ENCODE measurements at places on chromosomes 16 and 17.

- no peak for DNase-seq
Measured at GRCh38 chr16:66525396-66526180, 24.3 kb downstream of the TK2 start.

GRCh38 chr17:74520790-74521480, 10.3 kb downstream of the CD300LB start:
- no peak for DNase-seq

DNA sequence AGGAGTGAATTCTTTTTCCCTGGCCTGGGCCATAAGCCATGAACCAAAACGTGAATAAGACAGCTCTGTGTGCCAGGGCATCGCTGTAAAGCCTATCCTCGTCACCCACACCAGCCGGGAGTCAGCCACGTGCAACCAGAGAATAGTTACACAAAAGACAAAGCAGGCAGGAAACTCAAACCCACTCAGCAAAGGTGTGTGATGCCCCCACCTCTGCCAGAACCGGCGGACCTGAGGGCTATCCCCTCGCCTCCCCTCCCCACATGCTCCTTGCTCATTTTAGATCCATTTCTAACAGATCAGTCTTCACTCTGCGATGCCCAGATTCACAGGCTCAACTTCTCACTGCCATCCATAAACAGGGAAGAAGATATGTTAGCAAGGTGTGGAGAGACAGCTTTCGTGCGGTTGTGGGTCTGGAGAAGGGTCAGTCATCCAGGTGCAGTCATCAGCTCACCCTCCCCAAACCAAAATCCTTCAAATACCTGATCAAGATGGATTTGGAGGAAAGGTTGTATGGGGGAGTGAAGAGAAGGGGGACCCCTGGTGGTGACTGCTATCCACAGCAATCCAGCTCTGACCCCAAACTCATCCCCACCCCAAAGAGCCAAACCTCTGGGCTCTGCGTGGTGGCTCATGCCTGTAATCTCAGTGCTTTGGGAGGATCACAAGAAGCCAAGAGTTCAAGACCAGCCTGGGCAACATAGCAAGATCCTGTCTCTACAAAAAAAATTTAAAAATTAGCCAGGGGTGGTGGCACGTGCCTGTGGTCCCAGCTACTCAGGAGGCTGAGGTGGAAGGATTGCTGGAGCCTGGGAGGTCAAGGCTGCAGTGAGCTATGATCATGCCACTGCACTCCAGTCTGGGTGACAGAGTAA, 219.2 kb downstream of the C16orf78 start:
- DNase-seq = no peak

GRCh38 chr17:15649861-15650421, 30.4 kb upstream of the FBXW10B start:
- DNase-seq = no peak

Measured in NCI-H446 treated with DMSO at 0.1 percent for 48 hours (cell line).